Left renal cortex interstitium (tissue), 4 donors: ENCODE measurements at places on chromosomes 1 and 21.

DNA sequence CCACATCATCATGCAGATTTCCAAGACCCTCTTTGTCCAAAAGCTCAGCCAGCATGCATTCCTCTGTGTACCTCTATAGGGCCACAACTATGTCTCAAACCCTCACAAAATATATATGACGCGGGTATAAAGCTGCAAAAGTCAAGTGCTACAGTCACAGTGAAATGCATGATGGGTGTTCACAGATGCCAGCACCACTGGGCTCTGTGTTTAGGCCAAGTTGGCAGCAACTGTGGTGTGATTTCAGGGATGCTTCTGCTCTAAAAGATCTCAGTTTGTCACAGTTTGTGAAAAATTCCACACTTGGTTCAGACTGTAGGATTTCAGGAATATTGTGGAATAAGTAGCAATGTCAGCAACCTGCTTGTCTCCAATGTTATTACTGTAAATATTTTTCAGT, 23.9 kb upstream of the SELP start:
- no peak for DNase-seq

GRCh38 chr1:83641796-83642443, 357.0 kb downstream of the TTLL7 start:
- DNase-seq, result no peak

GRCh38 chr1:112605633-112606327, 13.2 kb downstream of the ST7L start:
- no peak for DNase-seq

DNA sequence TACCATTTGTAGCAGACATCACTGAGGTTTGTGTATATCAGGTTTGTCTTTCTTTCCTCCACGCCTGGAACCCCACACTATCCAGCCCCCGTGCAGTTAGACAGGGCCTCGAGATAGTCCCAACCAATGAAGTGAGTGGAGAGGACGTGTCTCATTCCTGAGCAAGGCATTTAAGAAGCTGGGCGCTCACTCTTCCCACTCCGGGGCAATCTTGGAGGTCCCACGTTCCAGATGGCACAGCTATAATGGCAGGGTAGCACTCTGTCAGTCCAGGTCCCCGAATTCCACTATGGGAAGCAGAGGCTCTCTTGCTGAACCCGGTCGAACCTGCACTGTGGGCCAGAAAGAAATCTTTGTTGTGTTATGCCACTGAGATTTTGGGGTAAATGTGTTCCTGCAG, 57.3 kb upstream of the CSF3R start:
- no peak for DNase-seq

GRCh38 chr1:154014154-154014907, 23.8 kb downstream of the RPS27 start:
- no peak for DNase-seq

- DNase-seq, result no peak
Observed at GRCh38 chr1:83970114-83970513, 28.8 kb downstream of the TTLL7 start.

GRCh38 chr21:44896561-44897286, 23.2 kb upstream of the PTTG1IP start:
- no peak for DNase-seq

- no peak for DNase-seq
Observed at GRCh38 chr1:214364786-214365295, 83.9 kb downstream of the SMYD2 start.

GRCh38 chr1:204659056-204659455, 26.5 kb downstream of the LRRN2 start:
- DNase-seq, result no peak

DNA sequence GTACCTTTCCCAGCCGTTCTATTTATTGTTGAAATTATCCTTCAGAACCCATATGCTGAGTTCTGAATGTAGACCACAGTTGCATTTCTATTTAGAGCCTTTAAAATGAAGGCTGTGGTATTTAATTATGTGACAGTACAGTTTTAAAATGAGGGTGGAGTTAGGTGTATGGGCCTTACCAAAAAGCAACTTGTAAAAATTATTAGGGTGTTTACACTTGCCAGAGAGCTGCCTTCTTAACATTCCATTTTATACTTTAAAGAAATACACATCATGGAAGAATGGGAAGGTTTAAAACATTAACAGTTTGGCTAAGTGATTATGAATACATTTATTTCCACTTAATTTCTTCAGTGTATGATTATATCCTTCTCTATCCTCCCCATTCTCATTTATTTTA, 75.7 kb downstream of the RASAL2 start:
- DNase-seq, result no peak

- no peak for DNase-seq
Observed at GRCh38 chr1:156658496-156658895, 16.6 kb downstream of the BCAN start.

GRCh38 chr1:23496490-23497181, 12.7 kb upstream of the ASAP3 start:
- DNase-seq, result no peak

DNA sequence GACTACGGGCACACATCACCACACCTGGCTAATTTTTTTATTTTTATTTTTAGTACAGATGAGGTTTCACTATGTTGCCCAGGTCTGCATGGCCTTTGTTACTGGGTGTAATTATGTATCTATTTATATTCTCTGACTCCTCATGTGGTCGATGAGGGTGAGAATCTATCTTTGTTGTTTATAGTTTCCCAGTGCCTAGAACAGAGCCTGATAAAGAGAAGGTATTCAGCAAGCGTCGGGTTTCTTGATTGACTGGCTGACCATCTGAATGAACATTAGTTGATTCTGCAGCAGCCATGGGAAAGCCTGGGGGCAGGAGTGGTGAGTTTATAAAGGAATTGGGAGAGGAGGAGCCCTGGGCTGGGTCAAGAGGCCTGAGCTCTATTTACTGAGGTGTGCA, 28.5 kb downstream of the SERINC2 start:
- no peak for DNase-seq

DNA sequence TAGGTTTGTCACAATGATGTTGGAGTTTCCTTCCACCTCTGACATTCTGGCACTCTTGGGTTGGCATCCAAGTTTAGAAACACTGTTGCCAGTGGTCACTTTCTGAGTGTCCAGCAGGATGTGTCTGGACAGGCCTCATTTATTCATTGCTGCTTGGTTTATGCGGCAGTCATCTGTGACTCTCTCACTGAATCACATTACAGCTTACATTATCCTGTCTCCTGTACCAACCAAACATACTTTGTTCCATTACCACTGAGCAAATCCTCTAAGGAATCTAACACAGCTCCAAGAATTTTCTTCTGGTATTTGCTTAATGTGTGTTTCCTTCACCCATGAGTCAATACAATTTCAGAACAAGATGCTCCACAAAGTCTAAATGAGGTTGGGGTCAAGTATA, 19.9 kb downstream of the SGIP1 start:
- DNase-seq, result no peak

DNA sequence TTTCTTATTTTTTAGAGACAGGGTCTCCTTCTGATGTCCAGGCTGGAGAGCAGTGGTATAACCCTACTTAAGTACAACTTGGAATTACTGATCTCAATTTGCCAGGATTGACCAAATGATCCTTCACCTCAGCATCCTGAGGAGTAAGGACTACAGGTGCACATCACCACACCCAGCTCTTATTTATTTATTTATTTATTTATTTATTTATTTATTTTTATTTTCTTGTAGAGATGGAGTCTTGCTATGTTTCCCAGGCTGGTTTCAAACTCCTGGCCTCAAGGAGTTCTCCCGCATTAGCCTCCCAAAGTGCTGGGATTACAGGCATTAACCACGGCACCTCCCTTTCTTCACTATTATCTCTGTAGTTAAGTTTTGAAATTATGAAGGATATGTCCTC, 117.5 kb upstream of the NEGR1 start:
- no peak for DNase-seq
